ENCODE measurements at places on chromosomes 16 and 17.

DNA sequence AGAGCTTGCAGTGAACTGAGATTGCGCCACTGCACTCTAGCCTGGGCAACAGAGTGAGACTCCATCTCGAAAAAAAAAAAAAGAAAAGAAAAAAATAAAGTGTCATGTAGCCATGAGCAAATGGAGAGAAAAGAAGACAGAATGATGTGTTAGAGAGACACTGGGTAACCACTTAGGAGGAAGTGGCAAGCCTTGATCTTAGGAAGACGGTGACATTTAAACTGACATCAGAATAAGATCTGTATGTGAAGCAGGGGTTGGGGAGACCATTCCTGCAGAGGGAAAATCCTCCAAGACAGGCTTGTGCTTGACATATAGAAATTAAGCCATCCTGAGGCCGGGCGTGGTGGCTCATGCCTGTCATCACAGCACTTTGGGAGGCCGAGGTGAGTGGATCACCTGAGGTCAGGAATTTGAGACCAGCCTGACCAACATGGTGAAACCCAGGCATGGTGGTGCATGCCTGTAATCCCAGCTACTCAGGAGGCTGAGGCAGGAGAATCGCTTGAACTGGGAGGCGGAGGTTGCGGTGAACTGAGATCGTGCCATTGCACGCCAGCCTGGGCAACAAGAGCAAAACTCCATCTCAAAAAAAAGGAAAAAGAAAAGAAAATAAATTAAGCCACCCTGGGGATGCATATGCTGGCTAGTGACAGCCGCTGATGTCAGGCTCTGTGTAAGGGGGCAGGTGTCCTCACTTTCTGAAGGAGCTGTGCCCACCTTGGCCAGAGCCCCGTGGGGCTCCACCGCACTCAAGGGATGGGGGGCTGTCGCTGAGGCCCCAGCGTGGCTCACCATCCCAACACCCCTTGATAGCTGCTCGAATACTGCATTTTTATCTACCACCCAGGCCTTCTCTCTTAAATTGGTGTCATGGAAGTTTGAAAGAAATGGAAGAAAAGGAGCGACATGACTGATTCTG lies 13.1 kb upstream of the CYB5B start:
- DNase-seq: no peak

DNA sequence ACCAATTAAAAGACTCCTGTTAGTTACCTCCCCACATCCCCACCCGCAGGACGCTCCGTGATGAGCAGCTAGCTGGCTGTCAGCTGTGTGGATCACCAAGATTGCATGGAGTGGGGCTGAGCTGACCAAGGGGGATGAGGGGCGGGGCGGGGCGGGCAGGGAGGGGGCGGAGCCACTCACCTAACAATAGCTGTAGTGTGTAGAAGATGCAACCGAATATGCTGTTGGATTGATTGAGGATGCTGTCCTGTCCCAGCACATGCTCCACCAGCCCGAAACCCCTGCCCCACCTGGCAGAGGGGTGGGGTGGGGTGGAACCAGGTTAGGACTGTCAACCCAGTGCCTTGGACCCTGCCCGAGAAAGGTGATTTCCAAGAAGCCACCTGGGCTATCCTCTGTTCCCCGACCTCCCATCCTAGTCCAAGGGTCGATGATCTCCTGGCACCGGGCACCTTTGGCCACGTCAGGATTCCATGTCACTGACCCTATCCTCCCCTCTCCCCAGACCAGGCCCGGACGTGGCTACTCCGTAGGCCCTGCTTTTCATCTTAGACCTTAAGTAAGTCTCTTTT lies 1.4 kb downstream of the VKORC1 start:
- no peak for DNase-seq

DNA sequence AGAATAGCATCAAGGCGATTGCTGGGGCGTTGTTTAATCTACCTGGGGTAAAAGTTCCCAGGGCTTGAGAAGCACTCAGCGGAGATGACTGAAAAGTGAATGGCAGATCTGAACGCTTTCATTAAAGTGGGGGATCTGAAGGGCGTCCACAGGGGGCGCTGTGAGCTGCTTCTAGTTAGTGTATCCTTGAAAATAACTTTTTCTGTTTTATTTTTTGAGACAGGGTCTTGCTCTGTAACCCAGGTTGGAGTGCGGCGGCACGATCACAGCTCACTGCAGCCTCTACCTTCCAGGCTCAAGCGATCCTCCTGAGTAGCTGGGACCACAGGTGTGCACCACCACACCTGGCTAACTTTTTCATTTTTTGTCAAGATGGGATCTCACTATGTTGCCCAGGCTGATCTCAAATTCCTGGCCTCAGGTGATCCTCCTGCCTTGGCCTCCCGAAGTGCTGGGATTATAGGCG lies 360.4 kb downstream of the SEC14L1 start:
- DNase-seq: no peak

- DNase-seq: no peak
Measured at GRCh38 chr17:7612294-7612640, 2.4 kb downstream of the FXR2 start.

GRCh38 chr17:70119545-70119944 lies 44.5 kb downstream of the KCNJ16 start:
- DNase-seq: no peak

- no peak for DNase-seq
Measured at GRCh38 chr16:64869781-64870180, 252.1 kb downstream of the CDH11 start.

DNA sequence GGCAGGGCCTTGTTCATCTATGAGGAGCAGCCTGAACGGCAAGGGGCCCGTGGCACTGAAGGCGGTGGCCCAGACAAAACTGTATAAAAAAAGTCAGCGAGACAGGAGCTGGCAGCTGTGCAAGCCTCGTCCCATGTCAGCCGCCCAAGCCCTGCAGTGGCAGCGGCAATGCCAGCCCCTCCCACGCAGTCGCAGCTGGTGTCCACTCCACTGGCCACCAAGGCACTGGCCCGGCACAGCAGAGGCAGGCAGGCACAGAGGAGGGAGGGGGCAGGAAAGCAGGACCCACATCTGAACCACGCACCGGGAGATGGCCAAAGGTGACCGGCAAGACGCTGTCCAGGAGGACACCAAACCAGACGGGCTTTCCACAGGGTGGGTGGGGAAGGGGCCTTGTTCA lies 15.9 kb upstream of the C16orf95 start:
- no peak for DNase-seq

DNA sequence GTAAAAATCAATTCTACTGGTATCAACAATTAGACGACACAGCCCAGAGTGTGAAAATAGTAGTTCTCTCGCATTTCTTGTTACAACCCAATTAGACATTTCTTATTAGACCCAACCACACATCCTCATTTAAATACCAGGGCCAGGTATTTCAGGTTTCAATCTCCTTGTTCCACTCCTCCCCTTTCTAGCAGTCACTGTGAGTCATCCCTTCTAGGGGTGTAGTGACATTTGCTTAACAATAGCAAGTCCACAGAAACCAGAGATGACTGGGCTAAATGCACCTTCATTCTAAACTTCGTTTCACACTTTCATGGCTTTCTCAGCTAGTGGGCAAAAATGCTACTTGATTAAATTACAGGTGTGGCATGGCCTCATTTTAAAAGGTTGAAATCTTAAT lies 116.9 kb upstream of the CACNG3 start:
- no peak for DNase-seq

DNA sequence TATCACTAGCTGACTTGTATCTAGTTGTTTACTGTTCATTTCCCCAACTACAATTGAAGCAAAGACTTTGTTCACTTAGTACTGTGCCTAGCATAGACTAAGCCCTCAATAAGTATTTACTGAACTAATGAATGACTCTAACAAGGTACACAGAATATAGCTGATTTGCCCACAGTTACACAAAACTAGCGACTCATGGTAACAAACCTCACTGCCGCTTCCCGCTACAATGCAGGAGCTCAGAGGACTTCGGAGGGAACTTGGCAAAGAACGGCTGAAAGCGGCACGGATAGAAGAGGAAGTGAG lies 524 bp downstream of the EFTUD2 start:
- no peak for DNase-seq

DNA sequence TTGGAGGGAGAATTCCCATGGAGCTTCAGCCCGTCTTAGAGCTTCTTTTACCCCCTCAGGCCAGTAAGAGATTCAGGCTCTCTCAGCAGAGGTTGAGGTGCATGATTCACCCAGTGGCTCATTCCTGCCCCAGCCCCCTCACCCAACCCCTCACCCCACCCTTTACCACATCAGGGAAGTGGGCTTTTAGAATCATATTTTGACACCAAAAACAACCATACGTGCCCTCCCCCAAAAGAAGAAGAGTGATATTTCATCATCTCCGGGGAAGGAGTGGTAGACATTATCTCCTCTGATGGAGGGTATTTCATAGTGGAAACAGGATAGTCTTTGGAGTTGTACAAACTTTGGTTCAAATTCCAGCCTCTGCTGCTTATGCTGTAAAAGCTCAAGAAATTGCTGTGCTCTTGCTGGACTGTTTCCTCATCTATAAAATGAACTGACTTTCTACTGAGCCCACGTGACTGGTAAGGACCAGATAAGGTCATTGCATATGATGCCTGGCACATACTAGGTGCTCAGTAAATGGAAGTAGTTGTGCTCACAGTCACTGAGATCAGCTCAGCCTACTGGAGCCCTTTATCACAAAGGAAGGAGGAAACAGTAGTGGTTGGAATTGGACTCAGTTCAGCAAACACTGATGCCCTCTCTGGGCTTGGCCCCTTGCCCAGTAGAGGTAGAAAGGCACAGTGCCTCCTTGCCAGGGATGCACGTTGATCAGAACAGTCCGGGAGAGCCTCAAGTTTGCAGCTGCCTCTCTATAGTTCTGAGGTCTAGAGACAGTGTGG lies 18.3 kb upstream of the CCL5 start:
- DNase-seq: no peak

- DNase-seq: no peak
Measured at GRCh38 chr17:56640116-56640515, 46.6 kb downstream of the NOG start.

GRCh38 chr16:72083778-72084404 lies 9.5 kb downstream of the TXNL4B start:
- no peak for DNase-seq

- no peak for DNase-seq
Measured at GRCh38 chr17:17093764-17094163, 51.5 kb downstream of the MPRIP start.

GRCh38 chr17:53607475-53607874 lies 215.3 kb upstream of the KIF2B start:
- DNase-seq: no peak

GRCh38 chr17:82693168-82693867 lies 5.2 kb downstream of the RAB40B start:
- no peak for DNase-seq

DNA sequence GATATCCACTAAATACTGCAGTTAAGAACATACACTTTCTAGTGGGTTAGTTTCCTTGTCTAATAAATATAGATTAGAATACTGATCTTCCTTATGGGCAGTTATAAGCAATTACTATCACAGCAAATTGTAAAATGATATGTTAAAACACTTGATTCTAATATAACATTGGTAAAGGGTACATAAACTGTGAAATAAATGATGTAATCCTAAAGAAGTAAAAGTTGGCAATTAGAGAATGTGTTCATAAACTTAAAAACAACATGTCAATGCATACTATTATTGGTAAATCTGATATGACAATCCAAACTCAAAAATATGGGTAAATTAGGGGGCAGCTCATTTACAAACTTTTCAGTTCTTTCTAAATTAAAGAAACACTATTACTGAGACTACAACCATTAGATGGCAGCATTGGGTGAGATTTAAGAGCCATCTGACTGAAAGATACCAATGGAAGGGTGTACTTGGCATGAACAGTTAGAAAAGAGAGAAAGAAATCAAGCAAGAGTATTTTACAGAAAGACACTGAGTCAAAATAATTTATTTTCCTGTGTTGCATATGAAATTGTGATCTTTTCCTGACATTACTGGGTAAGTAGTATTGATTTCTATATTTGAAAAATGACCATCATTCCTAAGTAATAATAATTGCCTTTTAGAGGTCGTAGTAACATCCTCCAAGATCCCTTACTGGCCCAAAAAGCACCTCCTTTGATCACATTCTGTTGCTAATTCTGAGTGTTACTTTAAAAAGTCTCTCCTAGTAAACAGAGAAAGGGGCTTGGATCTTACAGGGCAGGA lies 119.6 kb downstream of the SPAG9 start:
- peak; percentile 16 for DNase-seq

DNA sequence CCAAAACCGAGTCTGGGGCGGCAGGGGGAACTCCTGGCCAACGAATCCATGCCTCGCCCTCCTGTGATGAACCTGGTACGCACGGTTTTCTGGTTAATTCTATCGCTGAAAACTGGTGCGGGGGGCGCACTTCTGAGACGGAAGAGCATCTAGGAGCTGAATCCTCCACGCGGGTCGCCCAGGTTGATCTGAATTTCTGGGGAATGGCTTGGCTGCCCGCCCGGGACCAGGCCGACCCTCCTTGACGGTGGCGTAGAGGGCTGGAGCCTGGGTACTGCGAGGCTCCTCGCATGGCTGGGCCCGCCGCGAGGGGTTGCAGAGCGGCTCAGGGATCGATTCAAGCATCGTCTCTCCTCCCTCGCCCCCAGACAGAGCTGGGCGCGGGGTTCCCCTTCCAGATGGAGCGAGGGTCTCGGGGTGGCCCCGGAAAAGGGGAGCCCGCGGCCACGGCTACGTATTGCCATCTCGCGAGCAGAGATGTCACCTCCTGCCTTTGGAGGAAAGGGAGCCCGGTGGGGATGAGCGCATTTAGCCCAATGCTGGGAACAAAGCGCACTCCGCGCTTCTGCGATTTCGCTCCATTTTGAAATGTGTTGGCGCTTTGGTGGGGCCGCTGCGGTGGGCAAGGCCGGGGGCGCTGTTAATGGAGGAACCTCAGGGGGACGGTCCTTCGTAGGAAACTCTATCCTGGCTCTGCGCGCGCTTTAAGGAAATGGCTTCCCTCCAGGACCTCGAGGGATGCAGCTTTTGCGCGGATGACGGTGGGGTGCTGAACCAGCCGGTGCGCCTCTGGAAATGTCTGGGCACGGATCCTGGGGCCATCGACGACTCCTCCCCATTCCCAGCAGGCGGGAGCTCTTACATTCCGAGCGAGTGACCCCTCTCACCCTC lies 2.7 kb downstream of the MAPT start:
- DNase-seq: no peak

GRCh38 chr17:78905116-78905515 lies 2.1 kb upstream of the CEP295NL start:
- DNase-seq: no peak

- no peak for DNase-seq
Measured at GRCh38 chr16:57318240-57318970, 33.9 kb upstream of the PLLP start.

GRCh38 chr16:78216166-78216745 lies 116.8 kb downstream of the WWOX start:
- no peak for DNase-seq

- DNase-seq: no peak
Measured at GRCh38 chr16:53678756-53679343, 24.8 kb downstream of the RPGRIP1L start.

GRCh38 chr17:17398188-17398942 lies 78.4 kb upstream of the MED9 start:
- no peak for DNase-seq

DNA sequence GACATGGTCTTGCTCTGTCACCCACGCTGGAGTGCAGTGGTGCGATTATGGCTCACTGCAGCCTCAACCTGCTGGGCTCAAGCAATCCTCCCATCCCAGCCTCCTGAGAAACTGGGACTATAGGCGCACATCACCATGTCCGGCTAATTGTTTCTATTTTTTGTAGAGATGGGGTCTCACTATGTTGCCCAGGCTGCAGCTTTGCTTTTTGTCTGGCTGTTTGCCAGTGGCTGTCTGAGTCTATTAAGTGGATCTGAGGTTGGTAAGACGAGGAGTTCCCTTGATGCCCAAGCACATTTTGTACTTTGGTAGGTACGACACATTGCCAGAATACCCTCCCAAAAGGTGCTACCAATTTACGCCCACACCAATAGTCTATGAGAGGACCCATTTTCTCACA lies 5.1 kb downstream of the TBX21 start:
- DNase-seq: no peak

All from NCI-H187 treated with DMSO at 0.1 percent for 48 hours (cell line).